ENCODE measurements at places on chromosomes 13 and 19.

DNA sequence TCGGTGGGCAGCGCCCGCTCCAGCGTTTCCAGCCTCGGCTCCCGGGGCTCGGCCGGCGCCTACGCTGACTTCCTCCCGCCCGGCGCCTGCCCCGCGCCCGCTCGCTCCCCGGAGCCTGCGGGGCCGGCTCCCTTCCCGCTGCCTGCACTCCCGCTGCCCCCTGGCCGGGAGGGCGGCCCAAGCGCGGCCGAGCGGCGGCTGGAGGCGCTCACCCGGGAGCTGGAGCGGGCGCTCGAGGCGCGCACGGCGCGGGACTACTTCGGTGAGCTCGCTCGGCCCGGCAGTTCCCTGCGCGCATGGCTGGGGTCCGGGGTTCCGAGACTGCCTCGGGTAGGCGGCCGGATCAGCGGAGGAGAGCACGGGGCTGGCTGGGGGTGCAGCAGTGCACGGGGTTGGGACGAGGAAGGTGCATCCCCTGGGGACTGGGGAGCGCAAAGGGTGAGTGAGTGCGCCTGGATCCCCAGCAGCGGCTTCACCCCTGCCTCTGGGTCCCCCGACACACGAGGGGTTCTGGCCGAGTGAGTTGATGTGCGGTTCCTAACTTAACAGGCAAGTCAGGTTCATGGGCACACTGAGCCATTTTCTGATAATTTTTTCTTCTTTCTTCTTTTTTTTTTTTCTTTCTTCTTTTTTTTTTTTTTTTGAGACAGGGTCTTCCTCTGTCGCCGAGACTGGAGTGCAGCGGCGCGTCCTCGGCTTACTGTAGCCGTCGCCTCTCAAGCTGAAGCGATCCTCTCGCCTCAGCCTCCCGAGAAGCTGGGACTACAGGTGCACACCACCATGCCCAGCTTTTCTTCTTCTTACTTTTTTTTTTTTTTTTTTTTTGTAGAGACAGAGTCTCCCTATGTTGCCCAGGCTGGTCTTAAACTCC, 1.1 kb downstream of the WTIP start:
- DNase-seq, result no peak

- no peak for DNase-seq
Observed at GRCh38 chr13:45587897-45588296, 27.6 kb downstream of the ERICH6B start.

DNA sequence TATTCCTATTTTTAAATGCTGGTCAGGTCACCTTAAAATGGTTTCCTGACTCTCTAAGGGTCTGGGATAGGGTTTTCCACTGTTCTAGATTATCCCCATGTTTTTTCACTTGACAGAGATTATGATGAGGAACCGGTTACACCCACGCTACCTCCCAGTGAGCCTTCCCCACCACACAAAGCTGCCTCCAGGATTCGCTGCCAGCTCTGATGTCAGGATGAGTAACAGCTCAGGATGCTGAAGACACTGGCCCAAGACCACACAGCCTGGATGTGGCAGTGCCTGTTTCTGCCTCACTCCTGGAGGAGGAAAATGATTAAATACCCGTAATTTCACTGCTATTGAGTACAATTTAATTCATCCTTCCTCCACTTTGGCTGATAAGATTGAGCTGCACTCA, 22.9 kb downstream of the ZNF114 start:
- DNase-seq, result no peak

GRCh38 chr13:46617229-46617721, 64.3 kb downstream of the LRCH1 start:
- no peak for DNase-seq

DNA sequence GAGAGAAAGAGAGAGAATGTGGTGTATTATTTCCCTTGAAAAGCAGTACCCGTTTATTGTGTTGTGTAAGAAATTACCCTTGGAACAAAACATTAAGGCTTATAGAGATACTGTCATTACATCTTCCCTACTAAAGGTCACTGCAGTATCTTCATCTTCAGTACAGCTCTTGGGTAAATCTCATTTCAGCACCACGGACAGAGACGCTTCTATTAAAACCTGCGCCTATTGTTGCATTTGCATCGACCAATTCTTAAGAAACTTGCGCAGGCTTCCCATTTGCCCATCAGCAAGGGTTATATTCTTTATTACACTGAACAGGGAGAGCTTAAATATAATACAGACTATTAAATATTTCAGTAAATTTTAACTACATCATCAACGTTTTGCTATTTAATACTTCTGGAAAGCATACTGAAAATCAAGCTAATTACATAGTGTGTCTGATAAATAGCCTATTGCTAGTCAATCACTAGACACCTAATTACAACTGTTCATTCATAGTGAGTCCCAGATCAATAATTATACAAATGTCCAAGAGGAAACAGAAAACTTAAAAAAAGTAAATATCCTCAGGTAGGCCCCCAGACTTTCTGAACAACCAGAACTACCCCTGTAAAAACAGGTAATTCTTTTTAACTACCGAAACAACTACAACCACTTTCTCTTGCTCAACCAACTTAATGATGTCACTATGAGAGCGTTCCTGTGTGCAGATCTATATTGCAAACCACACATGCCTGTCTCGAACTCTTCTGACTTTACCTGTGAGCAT, 350.6 kb downstream of the LIG4 start:
- DNase-seq, result peak; percentile 26

GRCh38 chr13:99289271-99289670, 17.9 kb downstream of the GPR183 start:
- no peak for DNase-seq

GRCh38 chr13:31073859-31074718, 87.6 kb downstream of the HSPH1 start:
- DNase-seq, result no peak

- DNase-seq, result no peak
Observed at GRCh38 chr19:38666663-38667511, 19.4 kb downstream of the ACTN4 start.

DNA sequence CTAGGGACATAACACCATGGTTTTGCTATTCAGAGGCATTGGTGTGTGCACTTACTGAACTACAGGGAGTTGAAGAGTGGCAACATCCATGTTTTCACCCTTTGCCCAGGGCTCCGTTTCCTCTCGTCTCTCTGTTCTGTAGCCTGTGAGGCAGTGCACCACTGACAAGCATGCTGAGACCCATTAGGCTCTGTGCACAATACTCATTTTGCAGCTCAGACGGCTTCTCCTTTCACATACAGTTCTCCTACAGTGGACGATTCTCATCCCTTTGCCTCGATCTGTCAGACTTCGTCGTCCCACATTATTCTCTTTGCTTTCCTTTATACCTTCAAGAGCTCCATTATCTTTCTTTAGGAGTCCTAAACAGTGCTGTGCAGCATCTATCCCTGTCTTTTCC, 403.7 kb downstream of the MYO16 start:
- DNase-seq, result no peak

DNA sequence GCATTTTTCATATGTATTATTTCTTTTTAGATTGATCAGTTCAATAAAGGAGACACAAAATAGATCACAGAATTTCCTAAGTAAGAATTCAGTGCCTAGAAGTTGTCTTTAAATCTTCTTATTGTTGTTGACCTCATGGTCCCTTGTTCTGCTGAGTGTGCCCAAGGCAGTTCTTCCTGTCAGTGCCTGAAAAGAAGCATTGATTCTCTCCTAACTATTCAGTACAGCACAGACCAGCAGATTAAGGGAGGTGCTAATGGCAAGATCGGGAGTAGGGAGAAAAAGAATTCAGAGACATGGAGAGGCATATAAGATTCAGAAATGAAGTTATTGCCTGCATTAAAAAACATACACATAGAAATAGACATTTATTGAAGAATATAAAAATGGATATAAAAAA, 180.5 kb upstream of the PCDH9 start:
- no peak for DNase-seq

GRCh38 chr19:13072188-13072908, 30.3 kb downstream of the LYL1 start:
- DNase-seq, result no peak

DNA sequence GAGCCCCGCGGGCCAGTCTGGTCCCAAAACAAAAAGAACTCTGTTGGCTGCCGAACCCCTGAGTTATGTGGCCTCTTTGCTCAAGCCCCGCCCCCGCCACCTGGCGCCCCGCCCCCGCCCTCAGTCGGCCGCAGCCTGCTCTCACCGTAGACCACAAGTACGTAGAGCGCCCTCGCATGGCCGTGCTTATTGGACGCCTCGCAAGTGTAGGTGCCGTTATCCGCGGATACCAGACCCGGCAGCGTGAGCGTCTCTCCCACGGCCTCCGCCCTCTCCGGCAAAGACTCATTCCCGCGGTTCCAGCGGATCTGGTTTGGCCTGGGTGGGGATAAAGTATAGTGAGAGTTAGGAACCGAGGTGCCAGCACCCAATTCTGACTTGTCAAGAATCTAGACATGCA, 5.5 kb upstream of the ZNF428 start:
- DNase-seq, result no peak

GRCh38 chr19:19532806-19533701, 4.3 kb downstream of the YJEFN3 start:
- DNase-seq, result no peak

DNA sequence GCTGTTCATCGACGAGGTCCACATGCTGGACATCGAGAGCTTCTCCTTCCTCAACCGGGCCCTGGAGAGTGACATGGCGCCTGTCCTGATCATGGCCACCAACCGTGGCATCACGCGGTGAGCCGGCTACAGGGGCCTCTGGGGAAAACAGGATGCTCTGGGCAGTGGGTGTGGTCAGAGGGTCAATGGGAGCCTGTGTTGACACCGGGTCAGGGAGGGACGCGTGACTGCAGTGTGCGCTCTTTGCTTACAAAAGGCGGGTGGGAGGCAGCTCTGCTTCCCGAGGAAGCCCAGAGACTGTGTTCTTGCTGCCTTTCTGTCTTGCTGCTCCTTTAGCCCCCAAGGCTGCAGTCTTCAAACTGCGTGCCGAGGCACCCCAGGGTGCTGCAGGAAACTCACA, 5.7 kb downstream of the LHB start:
- DNase-seq, result no peak
